ENCODE measurements at places on chromosomes 5 and 9. TPM values are rescaled to one million over a fixed set of nuclear protein-coding genes. Genes with fewer than 3 reads are reported as not detected.

Gene POU4F3
- polyA plus RNA-seq: 0.06 TPM

Gene NSD1
- 21.1 TPM for polyA plus RNA-seq

- H3K4me3 ChIP-seq: no peak overlapping the region
- no peak for DNase-seq
- no peaks in the 10 kb centered on the region for H3K4me1 ChIP-seq
- H3K27ac ChIP-seq: no peak overlapping the region
- H3K36me3 ChIP-seq: no peaks in the 10 kb centered on the region
Observed at GRCh38 chr5:26295541-26295940, 742.8 kb downstream of the CDH9 start.

DNA sequence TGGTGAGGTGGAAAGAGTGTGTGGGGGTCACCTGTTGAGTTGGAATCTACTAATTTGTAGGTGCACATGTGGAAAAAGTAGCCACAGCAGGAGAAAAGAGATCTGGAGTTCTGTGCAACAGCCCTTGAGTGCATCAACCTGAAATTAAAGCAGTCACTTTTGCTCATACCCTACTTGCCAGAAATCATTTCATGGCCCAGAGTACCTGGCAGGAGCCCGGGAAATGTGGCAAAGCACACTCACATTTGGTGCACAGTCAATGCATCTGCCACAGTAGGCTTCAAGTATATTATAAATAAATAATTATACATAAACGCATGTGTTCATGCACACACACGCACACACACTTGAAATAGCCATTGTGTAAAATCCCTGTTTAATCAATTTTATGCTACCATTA is 203.0 kb downstream of the ICE1 start:
- H3K27ac ChIP-seq: no peak overlapping the region
- no peaks in the 10 kb centered on the region for H3K27me3 ChIP-seq
- H3K4me1 ChIP-seq: no peaks in the 10 kb centered on the region
- no peaks in the 10 kb centered on the region for H3K36me3 ChIP-seq
- no peak for DNase-seq
- H3K4me3 ChIP-seq: no peak overlapping the region

DNA sequence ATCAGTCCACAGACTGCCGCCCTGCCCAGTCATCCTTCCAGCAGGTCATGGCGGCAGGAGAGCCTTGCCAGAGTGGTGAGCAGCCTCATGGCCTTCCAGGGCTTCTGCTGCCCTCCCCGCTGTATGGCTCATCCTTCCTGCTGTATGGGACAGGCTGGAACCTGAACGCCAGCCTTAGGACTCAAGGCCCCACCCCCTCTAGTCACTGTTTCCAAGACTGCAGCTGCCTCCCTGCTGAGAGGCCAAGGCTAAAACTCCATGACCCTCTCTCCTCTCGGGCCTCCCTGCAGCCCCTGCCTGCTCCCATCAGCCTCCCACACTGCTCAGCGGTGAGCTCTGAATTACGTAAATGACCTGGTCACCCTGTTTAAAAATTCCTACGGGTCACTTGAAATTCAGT is 227.5 kb downstream of the AGTPBP1 start:
- no peaks in the 10 kb centered on the region for H3K4me1 ChIP-seq
- no peaks in the 10 kb centered on the region for H3K27me3 ChIP-seq
- no peak overlapping the region for H3K27ac ChIP-seq
- H3K36me3 ChIP-seq: no peaks in the 10 kb centered on the region
- no peak for DNase-seq
- H3K4me3 ChIP-seq: no peak overlapping the region

- no peak overlapping the region for H3K4me3 ChIP-seq
- DNase-seq: no peak
- no peaks in the 10 kb centered on the region for H3K27me3 ChIP-seq
Observed at GRCh38 chr9:117825609-117826347, 121.6 kb downstream of the TLR4 start.

DNA sequence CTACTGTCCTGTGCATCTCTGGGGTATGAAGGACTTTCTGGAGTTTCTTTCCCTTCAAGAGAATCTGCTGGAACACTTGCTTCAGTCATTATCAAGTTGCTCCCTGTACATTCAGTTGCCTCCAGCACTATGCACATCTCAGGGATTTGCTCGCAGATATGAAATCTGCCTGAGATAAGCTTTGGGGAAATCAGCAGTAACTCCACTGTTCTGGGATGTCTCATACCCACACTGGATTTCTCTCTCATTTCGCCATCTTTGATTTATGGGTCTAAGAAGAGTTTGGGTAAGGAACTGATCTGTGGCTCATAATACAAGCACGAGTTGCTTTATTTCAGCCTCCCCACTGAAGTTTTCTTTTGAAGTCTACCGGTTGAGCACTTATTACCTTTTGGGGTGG is 585.6 kb downstream of the PSAT1 start:
- no peaks in the 10 kb centered on the region for H3K27me3 ChIP-seq
- no peaks in the 10 kb centered on the region for H3K36me3 ChIP-seq
- DNase-seq: no peak
- no peak overlapping the region for H3K4me3 ChIP-seq
- H3K4me1 ChIP-seq: no peaks in the 10 kb centered on the region

All from sigmoid colon (tissue), 7 donors.